ENCODE measurements at places on chromosomes 4 and X.
A peak's percentile ranks its signal among the peaks of the same experiment; 100 is the strongest.

DNA sequence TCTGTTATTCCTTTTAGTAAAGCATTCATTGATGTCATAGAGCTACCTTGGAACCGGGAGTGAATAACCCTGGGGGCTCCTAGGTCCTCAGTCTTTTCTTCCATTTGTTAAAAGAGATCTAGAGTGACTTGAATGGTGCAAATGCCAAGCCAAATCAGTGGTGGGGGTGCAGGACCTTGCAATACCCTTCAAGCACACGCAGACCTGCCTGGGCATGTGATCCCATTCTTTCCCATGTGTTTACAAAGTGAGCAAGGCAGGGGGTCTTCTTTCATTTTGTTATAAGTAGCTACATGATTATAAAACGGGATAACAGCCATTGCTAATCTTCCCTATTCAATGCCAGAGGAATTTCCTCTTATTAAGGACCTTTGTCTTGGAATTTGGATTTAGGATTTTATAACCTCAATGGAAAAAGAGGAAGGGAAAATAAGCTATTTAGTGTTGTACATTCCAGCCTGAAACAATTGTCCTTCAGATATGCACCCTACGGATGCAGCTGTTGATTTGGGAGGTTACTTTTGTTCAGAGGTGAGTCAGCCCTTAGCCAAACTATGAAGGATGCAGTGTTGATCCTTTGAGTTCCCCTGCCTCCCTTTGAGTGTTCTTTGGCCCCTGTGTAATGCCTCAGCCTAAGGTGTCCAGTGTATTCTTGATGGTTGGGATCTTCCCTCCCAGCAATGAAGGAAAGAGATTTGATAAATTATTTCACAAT is 623.8 kb upstream of the HTR2C start:
- DNase-seq: peak; percentile 40

DNA sequence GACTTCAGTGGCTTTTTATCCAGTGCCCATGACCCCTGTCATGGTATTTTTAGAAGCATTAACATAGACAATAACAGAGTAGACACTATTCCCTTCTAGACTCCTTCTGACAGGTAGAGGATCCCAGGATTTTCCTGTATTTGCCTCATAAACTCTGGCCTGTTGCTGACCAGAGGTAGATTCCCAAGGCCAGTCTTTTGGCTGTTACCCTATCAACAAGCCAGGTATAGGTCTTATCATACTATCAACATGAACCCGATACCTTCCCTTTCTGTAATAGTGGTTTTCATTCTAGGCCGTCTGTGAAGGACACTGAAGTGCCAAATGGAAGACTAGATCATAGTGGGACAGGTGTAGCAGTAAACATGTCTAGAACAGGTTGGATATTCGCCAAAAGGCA is 76.2 kb upstream of the CHRDL1 start:
- no peak for DNase-seq

DNA sequence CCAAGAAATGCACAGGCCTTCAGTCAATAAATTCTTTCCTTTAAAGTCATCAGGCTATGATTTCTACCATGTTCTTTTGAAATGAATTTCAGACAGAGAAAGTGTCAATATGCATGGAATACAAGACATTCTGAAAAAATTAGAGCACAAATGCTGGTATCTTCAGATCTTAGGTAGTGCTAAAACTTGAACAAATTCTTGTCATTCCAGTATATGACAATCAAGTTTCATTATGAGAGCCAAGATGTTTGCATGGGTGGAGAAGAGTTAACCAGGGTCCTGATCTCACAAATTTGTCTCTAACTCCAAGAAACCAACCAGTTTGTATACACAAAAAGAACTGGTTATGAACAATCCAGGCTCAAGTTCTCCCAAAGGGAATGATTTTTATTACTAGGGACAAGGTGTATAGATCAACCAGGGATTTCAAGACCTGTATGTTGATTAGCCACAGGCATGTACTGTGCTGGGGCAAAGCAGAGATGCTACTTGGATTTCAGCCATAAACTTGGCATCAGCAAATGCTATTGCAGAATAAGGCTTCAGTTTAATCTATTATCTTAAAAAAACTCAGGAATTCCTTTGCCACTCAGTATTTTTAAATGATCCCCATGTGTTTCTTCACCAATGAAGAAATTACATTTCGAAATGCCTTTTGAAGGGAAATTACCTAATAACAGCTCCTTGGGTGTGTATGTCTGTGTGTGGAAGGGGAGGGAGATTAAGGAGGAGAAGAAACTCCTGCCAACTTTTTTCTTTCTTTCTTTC is 69.7 kb downstream of the FANCB start:
- DNase-seq: no peak

- no peak for DNase-seq
Measured at GRCh38 chr4:87848622-87849351, 16.0 kb downstream of the MEPE start.

DNA sequence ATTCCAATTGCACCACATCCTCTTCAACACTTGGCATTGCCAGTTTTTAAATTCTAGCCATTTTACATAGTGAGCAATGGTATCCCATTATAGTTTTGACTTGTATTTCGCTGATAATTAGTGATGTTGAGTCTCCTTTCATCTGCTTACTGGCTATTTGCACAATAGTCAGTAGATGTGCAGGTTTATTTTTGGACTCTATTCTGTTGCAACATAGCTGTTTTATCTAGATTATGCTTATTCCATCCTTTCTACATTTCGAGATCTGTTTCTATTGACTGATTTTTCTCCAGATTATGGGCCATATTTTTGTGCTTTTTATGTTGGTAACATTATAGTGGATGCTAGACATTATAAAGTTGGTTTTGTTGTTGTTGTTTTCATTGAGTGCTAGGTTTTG is 106.1 kb downstream of the WWC2 start:
- no peak for DNase-seq

DNA sequence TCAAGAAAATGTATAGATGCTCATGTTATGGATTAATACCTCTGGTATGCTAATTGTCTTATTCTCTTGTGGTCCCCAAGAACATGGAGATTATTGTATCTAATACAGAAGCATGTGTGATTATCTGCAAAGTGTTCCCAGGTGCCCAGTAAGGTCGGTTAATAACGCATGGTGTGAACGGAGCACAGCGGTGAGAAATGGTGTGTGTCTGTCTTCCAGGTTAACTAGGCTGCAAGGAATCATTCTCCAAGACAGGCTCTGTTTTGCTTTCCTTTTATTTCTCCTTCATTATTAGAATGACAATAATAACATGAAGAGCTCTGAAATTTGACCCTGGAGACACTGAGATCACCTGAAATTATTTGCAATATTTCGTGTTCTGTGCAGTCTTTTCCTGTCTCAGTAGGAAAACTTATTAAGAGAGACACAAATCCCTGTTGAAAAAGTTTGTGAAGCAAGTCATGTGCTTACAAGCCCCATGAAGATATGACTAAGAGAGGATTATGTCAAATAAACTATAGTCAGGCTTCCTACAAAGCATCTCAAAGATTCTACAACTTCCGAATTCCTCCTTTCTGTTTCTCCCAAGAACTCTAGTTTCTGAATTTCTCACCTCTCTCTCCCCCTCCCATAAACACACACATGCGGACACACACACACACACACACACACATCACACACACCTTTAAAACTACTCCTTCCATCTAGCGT is 230.9 kb downstream of the HS3ST1 start:
- DNase-seq: no peak

Data from NT2/D1 (cell line).